Body of pancreas (tissue), 4 donors: ENCODE measurements at places on chromosomes 11 and 22.

DNA sequence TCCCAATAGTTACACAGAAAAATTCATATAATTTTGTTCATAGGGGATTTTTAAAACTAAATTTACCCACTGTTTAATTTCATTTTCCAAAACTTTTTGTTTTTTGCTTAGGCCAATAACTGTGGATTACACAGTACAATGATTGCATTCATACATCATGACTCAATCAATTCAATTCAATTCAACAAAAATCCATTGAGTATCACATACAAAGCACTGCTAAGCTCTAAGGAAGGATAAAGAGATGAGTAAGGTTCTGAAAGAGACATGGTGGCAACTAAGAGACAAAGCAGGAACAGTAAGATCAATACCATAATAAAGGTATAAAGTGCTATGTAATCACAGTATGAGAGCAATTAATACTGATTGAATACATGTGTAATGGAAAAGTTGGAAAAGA is 9.4 kb upstream of the LAYN start:
- DNase-seq, result no peak

- DNase-seq, result peak; percentile 37
Measured at GRCh38 chr22:41915035-41915785, at the start of gene SHISA8. Gene SHISA8 (minus strand): TSS chr22:41915074. CDS start chr22:41914667, 407 bp downstream.

DNA sequence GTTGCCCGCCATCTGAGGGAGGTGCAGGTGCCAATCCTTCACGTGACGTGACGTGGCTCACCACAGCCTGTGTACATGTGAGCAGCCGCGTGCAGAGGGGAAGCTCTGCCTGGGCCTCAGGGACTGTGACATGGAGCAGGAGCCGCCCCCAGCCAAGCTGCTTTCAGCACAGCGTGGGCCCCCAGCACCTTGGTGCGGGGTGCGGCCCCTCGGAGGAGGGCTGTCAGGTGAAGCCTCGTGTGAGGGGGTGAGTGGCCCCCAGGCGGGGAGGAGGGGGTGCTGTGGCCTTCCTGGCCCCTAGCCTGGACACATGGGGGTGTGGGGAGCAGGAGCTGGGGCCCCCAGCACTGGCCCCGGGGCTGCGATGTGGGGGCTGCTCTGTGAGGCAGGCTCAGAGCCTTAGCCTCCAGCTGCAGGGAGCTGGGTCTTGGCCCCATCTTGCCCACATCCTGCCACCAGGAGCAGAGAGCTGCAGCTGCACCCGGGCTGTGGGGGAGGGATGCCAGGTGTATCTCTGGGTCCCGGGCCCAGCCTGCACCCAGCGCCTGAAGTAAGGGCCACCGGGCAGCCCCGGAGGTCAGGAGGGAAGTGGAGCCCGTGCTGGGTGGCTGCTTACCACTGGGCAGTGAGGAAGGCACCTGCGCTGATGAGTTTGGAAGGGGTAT is at the start of gene ADORA2A:
Gene ADORA2A, plus strand, starts transcription at position 100 of the 665 bp plus-strand sequence. CDS start 5,806 bp downstream, outside the sequence.
- DNase-seq, result no peak

- peak; percentile 74 for DNase-seq
Measured at GRCh38 chr22:42169055-42169469, 38.5 kb upstream of the CYP2D6 start.

- peak; percentile 25 for DNase-seq
Measured at GRCh38 chr22:19631899-19632667, 82.2 kb upstream of the SEPTIN5 start.

- no peak for DNase-seq
Measured at GRCh38 chr11:35992548-35992947, 48.7 kb downstream of the LDLRAD3 start.

- DNase-seq, result no peak
Measured at GRCh38 chr11:27466363-27466762, 6.2 kb downstream of the LGR4 start.

GRCh38 chr11:47969401-47969800 is 11.0 kb upstream of the PTPRJ start:
- DNase-seq, result no peak

DNA sequence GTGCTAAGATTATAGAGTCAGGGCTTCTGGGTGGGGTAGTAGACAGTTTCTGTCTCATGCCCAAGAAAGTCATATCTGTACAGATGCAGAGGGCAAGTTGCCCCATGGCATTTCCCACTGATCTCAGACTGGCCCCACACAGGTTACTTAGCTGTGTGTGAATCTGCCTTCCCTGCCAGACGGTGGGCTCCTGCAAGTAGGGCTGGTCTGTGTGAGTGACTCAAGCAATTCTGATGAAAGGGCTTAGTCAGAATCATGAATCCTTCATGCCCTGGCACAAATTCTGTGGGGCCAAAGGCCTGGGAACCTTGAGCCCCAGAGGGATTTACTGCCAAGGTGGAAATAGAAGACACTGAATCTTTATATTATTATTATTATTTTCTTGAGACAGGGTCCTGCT is 30.4 kb downstream of the USH1C start:
- no peak for DNase-seq

GRCh38 chr11:124108156-124108555 is 7.1 kb upstream of the VWA5A start:
- peak; percentile 16 for DNase-seq
